ENCODE measurements at places on chromosomes 2 and 18.

GRCh38 chr2:72150861-72151356 lies 3.2 kb upstream of the CYP26B1 start:
- no peak for DNase-seq

GRCh38 chr2:196293751-196294515 lies 122.6 kb upstream of the STK17B start:
- DNase-seq: no peak

- no peak for DNase-seq
Measured at GRCh38 chr2:177585234-177585863, 192.8 kb downstream of the AGPS start.

DNA sequence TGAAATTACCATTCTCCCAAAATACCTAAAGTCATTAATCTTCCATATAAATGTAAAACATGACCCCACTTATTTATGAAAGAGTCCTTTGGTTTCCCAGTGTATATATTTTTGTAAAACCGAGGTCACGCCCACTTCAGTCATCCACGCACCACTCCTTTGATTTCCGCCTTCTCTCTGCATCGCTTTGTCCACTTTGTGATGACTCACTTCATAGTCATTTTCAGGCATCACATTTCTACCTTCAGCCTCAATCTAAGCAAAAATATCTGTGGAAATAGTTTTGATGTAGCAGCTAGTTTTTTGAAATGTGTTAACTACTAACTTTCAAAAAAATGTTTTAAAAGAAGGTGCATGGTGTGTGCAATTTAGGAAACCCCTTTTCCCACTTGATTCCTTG lies 793.5 kb upstream of the SOX11 start:
- DNase-seq: no peak

GRCh38 chr18:4211111-4211837 lies 243.8 kb downstream of the DLGAP1 start:
- DNase-seq: no peak

Data from GM19239 (cell line).